ENCODE measurements at places on chromosomes 3 and 15.

DNA sequence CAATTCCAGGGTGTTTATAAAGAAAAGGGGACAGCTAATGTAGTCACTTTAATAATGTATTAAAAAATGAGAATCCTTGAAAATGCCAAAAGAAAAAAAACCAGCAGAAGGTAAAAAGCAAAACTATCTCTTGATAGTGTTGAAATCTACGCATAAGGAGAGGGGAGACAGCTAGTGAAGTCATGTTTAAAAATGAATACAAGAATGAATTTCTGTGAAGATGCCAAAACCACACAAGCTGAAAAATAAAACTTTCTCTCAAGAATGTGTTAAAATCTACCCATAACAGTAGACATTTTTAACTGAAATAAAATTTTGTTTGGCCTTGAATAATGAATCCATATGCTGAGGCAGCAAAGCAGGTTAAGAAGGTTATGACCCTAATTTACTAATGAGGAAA, 42.2 kb upstream of the TMEM108 start:
- no peak for DNase-seq

DNA sequence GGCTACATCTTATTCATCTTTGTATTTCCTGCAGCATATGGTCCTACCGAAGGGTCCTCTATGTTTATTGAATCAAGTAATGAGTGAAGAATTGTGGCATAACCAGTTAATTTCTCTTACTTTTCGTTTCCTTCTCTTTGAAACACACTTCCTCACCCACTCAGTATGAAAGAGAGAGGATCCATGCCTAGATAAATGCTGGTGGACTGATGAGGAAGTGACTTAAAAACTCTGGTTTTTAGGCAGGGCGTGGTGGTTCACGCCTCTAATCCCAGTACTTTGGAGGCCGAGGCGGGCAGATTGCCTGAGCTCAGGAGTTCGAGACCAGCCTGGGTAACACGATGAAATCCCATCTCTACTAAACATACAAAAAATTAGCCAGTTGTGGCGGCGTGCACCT, 2.2 kb upstream of the MB21D2 start:
- no peak for DNase-seq

DNA sequence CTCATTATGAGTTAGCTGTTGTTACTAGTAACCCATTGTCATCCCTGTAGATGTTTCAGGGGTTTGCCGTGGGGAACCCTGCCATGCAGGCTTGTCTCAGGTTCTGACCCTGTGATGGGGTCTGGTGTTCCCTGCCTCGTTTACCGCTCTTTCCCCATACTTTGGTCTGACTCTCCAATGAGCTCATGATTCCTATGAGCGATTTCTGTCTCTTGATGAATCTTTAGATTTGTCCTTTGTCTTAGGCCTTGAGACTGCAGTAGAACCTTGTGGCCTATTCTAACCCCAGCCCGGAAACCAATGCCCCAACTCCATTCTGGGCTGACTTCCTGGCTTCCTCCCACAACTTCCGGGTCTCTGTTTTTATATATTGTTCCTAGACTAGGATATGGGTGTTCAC, 11.3 kb upstream of the IQGAP1 start:
- peak; percentile 79 for DNase-seq

DNA sequence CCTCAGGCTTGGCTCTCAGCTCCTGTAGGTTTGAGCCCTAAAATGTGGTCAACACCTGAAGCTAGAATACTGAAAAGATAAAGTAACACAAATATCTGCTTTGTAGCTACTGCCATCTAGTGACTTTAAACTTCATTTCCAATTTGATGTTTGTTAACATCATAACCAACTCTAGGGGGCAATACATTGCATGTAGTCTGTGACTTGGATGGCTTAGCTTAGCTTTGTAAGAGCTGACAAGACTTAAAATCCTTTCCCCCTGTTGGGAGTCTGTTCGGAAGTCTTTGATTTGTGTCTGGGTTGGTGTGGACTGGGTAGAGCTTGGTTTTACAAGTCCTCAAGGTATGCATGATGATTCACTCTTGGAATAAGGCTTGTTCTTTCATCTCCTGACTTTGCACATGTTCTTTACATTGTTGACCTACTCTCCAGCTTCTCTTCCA, 51.7 kb downstream of the SCN11A start:
- peak; percentile 38 for DNase-seq

GRCh38 chr15:25251700-25252390, 187.0 kb downstream of the UBE3A start:
- DNase-seq, result no peak

DNA sequence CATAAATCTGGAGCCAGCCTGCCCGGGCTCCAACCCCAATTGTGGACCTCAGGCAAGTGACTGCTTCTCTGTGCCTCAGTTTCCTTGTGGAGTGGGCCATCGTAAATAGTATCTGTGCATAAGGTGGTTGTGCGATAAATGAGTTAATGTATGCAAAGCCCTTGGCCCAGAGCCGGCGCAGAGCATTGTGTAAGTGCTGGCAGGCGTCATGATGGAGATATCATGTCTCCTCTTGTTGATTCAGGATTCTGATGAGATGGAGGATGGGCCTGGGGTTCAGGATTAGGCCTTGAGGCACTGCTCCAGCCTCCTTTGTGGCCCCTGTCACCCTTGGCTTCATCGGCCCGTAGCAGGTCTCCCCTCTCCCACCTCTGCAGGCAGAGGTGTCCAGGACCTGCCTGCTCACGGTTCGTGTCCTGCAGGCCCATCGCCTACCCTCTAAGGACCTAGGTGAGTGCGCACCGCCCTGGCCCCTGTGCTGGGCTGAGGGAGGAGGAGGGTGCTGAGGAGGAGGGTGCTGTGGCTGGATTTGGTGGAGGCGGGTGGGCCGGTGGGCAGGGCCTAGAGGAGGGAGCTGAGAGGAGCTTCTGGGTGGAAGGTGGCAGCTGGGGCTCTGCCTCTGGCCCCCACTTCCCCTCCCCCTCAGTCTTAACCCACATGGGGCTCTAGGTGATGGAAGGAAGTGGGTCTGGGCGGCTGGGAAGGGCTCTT, 1.3 kb downstream of the PLA2G4B start:
- no peak for DNase-seq

DNA sequence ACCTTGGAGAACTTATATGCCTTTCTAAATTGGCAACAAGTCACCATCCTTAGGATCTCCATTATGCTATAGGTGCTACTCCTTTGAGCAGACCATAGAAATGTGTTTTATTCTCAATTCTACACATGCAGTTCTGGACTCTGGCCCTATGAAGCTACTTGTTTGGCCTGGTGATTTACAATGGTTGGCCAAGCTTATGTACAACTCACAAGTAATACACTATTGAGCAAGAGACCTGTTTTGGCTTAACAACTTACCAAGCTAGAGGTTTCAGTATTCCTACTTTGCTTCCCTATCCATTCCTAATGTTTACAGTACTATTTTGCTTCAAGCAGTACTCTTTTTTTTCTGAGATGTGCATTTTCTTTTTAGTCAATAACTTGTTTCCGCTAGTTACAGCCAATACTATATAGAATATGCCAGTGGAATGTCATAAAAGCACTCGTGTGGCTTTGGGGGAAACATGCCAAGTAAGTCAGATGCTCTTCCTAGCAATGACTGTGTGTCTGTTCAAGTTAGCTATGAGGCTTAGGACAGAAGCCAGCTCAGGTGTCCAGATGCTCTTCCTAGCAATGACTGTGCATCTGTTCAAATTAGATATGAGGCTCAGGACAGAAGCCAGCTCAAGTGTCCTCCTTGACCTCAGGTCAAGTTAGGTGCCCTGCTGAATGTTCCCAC, 174.9 kb upstream of the SEMA6D start:
- DNase-seq, result no peak

DNA sequence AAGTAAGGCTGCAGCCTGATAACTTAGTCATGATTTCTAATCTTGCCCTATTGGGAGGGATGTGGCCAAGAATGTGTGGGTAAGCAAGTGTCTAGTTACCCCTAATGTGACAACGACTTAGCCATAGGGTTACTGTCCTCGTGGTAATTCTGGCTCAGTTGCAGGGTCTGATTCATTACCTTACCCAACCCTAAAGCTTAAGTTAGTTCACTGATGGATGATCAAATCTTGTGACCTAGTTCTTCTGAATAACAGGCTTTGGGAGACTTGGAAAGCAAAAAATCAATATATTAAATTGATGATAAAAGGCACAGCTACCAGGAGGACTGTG, 1.6 kb upstream of the INTS14 start:
- no peak for DNase-seq

DNA sequence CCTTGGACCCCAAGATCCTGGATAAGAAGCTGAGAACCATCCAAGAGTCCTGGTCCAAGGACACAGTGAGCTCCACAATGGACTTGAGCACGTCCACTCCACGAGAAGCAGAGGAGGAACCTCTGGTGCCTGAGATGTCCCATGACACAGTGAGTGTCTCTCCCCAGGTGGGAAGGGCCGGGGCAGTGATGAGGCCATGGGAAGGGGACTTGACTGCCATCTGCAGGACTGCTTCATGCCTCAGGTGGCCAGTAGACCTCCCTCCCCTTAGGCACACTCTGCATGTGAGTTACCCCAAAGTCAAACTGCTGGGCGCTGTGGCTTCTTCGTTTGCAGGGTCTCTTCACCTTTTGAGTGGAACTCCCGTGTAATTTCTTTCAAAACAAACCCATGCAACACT, 59.7 kb downstream of the CCDC33 start:
- no peak for DNase-seq

GRCh38 chr3:122246199-122246598, 62.7 kb downstream of the CASR start:
- no peak for DNase-seq

- no peak for DNase-seq
Measured at GRCh38 chr15:74592222-74592621, 23.4 kb upstream of the CLK3 start.

DNA sequence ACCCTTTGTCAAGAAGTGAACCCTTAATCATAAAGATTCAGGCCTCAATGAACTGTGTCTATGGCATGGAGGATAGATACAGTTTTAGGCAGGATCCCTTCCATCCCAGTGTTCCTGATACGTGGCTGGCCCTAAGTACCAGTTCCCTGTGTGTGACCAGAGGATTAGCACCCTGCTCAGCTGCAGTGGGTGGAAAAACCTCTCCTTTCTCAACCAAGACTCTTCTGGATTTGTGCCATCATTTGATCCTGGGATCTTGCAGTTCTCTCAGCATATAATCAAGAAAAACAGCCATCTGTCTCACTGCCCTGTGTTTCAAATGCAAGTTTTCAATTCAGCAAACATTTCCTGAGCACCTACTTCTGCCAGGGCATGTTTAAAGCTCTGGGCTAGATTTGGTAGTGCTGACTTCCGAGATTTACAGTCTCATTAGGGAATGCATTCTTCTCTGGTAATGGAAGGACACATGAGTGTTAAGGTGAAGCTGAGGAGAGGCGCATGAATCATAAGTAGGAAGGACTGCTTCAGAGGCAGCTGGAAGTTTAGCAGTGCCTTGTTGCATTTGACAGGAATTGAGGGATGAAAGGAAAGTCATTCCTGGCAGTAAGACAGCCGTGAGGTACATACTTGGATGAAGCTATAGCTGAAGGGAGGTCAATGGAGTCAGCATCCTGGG, 388.3 kb downstream of the MFSD1 start:
- DNase-seq, result no peak

- no peak for DNase-seq
Measured at GRCh38 chr3:9119331-9119730, 130.1 kb downstream of the SRGAP3 start.

- no peak for DNase-seq
Measured at GRCh38 chr3:66303491-66303901, 82.7 kb downstream of the SLC25A26 start.

DNA sequence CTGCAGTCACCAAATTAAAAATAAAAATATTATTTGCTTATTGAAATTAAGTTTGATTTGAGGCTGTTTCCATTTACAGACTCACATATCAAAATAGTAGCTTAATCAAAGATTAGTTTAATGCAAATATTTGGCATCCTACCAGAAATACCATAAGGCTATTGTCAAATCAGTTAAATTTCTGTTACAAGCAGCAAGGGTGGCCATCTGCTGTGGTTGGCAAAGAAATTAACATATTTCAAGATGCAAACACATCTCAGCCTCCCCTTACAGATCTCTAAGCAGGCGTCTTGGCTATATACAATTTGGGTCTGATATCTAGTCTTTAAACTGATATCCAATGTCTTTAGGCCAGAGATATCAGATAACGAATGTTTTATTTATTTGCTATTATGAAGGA, 83.2 kb upstream of the NEDD4 start:
- no peak for DNase-seq

- no peak for DNase-seq
Measured at GRCh38 chr3:108053067-108053466, 37.8 kb downstream of the CD47 start.

DNA sequence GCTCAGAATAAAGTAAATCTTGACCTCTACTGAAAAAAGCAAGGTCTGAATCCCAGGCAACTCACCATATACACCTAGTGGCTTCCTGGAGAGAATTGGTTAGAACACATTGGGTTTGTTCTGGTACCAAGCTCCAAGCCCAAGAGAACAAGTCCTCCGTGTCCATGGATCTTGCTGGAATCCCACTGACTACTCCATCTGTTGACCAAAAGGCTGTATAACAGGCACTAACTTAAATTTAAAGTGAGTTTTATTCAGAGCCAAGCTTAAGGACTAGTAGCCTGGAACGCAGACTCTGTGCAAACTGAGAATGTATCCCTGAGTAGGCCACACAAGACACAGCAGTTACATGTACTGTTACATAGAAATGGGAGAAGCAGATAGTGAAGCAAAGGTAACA, 342.1 kb upstream of the LRRC3B start:
- DNase-seq, result no peak

DNA sequence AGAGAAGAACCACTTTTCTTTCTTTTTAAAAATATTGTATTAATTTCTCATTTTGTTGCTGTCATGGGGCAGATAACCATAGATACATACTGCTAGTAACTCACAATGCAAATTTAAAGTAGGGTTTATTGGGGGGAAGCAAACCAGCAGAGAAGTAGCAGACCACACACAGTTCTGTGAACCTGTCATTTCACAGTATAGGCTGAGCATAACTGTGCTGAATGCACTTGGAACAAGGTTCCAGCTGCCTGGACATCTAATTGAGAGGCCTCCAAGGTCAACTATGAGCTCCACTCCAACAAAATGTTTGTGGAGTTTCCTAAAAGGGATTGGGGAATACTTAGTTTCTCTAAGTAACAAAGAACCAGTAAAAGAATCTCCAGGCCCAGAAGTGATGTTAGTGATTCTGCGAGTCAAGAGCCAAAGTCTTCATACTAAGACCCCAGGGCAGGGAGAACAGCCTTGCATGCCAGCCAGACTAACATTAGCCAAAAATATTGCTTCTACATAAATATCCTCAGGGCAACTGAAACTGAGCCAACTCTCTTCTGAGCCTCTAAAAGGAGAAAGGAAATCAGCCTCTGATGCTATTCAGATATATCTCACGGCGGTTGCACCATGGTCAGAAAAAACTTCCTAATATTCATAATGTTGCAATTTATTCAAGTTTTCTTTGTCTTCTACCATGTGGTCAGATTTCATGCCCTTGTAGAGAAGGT, 856.4 kb upstream of the ALCAM start:
- no peak for DNase-seq

GRCh38 chr3:52277071-52277964, 1.1 kb downstream of the WDR82 start:
- peak; percentile 53 for DNase-seq

GRCh38 chr15:52111517-52112202, 915 bp downstream of the BCL2L10 start:
- no peak for DNase-seq
